ENCODE measurements at places on chromosomes 7 and 10.

- no peak for DNase-seq
Measured at GRCh38 chr7:49631071-49631815, 142.2 kb upstream of the VWC2 start.

DNA sequence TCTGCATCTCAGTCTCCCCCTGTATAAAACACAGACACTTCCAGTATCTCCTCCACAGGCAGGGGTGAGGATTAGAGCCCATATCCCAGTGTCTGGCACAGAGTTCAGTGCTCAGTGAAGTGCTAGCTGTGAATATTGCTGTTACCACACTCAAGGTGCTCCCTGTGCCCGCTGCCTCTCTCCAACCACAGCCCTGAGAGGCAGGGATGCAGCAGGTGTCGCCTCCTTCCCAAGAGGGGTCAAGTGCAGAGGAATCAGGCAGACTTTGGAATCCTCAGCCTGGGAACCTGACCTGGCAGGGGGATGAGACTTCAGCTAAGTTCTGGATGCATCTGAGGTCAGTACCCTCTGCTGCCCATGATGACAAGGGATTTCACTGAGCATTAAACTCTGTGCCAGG lies 163.1 kb downstream of the GFRA1 start:
- no peak for DNase-seq

GRCh38 chr7:76133164-76133775 lies 68.4 kb upstream of the SRRM3 start:
- no peak for DNase-seq

DNA sequence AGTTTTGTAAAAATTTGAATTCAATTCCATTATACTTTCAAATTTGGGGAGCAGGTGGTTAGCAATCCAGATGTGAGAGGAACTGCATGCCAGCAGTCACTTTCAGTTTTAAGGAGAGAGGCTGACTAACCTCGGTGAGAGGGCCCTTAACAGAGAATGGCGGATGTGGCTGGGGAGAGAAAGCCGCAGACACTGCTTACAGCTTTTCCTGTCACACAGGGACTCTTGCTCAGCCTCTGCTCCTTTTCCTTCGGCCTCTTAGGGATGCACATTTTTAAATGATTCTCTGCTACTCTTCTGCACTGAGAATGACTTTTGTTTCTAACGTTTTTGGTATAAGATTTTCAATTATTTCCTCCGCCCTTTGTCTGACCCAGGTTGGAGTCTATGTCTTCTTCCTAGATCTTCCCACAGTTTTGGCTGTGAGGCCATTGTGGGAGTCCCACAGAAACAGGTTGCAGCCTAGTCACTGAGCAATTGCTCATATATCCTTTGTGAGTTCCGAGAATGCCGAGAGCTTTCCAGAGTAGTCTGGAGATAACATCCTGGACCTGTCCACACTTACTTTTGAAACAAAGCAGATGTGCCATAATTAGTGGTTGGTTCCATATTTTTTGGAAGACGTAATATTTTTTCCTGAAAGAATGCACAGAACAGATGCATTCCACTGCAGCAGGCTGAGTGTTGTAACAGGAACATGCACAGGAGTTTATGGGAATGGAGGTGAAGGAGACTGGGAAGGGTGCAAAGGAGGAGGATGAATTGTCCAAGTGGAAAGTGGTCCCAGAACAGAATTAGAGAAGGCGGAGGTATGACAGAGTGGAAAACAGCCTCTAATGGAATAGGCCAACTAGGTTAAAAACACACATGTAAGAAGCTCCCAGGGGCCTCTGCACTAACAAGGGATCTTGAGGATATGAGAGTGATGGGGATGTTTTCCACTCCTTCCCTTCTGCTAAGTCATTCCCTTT lies 168.0 kb upstream of the ZNF32 start:
- DNase-seq: no peak

GRCh38 chr10:114749510-114749909 lies 72.1 kb upstream of the FHIP2A start:
- DNase-seq: no peak

DNA sequence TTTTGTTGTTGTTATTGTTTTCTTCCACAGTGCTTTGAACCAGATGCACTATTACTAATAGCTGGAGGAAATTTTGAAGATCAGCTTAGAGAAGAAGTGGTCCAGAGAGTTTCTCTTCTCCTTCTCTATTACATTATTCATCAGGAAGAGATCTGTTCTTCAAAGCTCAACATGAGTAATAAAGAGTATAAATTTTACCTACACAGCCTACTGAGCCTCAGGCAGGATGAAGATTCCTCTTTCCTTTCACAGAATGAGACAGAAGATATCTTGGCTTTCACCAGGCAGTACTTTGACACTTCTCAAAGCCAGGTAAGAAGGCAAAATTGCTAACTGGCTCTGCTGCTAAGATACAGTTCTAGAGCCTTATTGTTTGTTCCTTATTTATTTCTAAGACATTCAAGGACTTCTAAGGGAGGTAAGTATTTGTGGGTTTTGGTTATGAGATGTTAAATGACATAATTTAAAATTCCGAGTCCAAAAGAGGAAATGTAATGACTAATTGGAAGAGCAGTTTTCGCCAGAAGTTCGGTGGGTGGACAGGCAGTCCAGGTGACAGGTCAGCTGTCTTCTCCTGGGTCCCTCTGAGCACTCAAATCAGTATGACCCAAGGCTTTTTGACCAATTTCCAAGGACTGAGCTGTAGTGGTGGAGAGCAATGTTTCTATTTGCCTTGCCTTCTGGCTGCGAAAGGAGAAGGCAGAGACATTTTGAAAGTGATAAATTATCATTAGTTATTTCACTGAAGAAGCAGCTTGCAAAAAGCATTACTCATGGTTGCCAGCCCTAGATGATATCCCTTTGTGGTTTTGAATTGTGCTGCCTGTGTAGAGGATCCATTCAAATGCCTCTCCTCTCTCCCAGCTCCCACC lies 10.1 kb downstream of the SLC39A12 start:
- no peak for DNase-seq

DNA sequence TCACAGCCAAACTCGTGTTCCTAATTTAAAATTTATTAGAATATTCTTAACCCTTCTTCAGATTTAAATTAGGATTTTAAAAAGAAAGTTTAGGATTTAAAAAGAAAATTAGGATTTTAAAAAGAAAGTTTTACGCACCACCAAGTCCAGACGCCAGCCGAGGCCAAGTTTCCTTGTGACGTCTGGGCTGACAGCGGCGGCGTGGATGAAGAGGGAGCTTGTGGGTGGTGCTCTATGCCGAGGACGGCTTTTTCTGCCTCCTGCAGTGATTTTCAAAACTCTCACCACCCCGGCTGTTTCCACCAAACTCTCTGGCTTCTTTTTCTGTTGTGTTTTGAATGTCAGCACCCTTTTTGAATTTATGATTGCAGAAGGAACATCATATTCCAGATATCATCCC lies 252.9 kb downstream of the DNAJB6 start:
- no peak for DNase-seq

DNA sequence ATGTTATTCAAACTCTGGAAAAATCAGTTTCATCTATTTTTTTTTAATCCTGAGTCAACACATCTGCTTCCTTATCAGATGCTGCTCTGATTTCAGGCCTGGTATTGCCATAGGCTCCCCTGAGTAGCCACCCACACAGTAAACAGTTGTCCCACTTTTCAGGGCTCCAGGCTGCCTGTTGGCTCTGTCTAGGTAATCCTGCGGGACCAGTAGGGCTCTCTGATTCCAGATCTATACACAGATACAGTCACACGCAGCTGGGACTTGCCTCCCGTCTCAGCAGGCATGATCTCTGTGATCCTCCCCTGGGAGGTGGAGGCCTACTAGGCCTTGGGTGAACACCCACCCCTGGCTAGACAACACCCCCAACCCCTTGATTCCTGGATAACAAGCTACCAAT lies 206.1 kb downstream of the CREB5 start:
- DNase-seq: no peak

- no peak for DNase-seq
Measured at GRCh38 chr7:71636329-71636728, 504.4 kb downstream of the GALNT17 start.

GRCh38 chr7:92917230-92917629 lies 80.9 kb upstream of the CDK6 start:
- DNase-seq: no peak

DNA sequence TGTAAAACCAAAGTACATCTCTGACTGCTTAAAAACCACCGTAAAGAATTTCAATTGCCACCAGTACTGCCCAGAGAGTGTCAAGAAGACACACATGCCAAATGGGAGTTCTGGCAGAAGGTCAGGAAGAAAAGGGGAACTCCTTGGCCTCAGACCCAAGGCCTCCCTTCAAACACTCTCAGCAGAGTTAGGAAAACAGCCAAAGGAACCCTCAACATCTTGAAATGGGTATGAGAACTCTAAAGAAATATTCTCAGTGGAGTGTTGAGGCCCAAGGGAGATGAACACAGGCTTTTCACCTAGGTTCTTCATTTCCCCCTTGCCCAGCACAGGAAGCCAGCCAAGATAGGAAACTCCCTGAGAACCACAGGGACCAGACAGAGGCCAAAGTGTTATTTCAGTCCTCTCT lies 96.1 kb upstream of the ASAH2 start:
- DNase-seq: no peak

DNA sequence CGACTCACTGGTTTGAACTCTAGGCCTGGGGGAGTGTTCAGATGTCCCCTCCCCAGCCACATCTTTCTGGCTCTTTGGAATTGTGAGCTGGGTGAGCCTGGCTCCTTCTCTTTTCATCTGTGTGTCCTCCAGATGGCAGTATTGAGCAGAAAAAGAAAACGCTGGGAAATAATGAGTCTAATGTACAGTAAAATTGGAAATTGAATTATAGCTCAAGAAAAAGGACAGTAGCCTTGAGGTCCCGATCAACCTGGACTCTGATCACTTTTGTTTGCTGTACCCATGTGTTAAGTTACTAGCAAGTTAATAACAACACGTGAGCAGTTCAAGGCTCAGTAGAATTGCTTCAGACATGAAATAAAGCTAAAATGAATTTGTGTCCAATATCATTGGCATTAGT lies 77.9 kb downstream of the SNX10 start:
- DNase-seq: peak; percentile 17

GRCh38 chr10:43868952-43869351 lies 220.3 kb upstream of the ZNF32 start:
- no peak for DNase-seq

GRCh38 chr10:4784667-4785333 lies 41.2 kb upstream of the AKR1E2 start:
- DNase-seq: no peak

GRCh38 chr10:21297603-21298383 lies 227.7 kb downstream of the SKIDA1 start:
- no peak for DNase-seq

- DNase-seq: no peak
Measured at GRCh38 chr10:131089861-131090260, 221.7 kb downstream of the TCERG1L start.

DNA sequence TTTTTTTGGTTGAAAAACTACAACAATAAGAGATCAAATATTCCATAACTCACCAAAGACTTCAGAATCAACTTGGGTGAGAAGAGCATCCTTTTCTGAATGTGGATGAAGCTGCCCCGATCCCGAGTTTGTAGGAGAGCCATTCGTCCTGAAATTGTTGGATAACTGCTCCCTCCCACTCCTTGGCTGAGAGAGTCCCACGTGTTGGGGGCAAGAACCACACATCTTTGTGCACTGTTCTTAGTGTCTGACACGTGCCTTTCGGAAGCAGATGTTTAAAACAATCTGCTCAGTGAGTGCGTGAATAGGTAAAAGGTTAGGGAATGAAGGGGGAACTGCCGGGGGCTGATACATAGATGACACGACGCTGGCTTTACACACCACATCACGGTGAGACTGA lies 575.7 kb downstream of the PTPRN2 start:
- DNase-seq: no peak

DNA sequence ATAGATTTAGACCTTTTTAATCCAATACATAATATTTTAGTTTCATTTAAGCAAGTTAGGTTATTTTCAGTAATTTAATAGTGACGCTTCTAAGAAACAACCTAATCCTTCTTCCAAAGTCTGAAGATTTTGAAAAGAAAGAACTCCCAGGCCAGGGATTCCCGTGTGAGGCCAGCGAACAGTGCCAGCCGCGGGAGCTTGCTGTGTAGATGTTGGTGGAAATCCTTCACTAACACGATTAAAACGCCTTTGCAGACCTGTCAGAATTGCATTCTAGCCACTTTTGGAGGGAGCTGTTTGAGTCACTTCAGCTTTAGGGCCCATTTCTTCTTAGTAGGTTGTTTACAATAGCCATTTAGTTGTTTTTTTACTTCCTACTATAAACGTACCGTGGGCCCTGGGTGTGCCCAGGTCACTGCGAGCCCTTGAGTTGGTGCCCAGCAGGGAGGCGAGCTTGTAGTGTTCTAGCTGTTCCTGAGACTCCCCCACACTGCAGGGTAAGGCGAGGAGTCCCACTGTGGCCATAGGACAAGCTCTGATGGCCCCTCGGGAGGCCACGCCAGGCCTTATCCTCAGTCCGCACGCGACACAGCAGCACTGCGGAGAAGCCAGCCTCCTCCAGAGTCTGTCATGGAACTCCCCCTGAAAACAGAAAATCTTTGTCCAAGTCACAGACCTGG lies 32.3 kb downstream of the PPP2R2D start:
- no peak for DNase-seq

- no peak for DNase-seq
Measured at GRCh38 chr10:112985690-112986543, 35.9 kb downstream of the TCF7L2 start.

- no peak for DNase-seq
Measured at GRCh38 chr7:157587805-157588560, 251.2 kb downstream of the DNAJB6 start.

DNA sequence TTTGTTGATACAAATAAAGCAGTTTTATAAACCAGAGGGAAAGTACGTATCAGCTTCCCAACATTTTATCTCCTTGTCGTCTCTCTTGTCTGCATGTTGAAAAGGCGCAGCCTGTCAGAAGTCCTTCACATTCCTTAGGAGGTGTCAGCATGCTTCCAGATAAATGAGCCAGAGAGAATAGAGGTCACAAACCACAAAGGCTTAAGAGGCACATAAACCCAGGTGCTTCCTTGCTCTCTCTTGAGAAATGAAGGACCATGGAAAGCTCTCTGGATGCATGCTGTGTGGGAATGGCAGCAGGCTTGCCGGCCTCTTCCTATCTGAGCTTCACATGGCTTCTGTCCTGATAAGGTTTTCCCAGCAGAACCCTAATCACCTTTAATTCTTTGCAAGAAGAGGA lies 448.5 kb downstream of the XPNPEP1 start:
- DNase-seq: no peak

- DNase-seq: no peak
Measured at GRCh38 chr10:43078986-43079273, 2.1 kb downstream of the RET start.

GRCh38 chr10:102593074-102593803 lies 51.0 kb upstream of the TRIM8 start:
- no peak for DNase-seq

- DNase-seq: peak; percentile 91
Measured at GRCh38 chr7:99562832-99563231, 4.4 kb downstream of the ZNF655 start.

DNA sequence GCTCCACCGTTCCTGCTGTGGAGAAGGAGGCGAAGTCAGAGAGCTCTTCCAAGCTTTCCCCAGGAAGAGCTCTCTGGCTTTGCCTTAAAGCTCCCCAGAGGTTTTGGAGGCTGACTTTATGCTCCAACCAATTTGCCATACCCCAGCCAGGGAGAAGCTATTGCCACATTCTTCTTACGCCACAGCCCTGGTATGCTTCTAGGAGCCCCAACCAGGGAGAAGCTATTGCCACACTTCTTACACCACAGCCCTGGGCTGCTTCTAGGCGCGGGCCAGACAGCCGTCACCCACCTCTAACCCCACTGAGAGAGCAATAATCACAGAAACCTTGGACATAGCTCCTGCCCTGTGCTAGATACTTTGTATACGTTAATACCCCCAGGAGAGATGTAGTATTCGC lies 951 bp downstream of the ELOVL3 start:
- DNase-seq: no peak

- no peak for DNase-seq
Measured at GRCh38 chr10:45398595-45398994, 24.6 kb downstream of the ALOX5 start.

- DNase-seq: no peak
Measured at GRCh38 chr10:30439931-30440330, 5.9 kb downstream of the MAP3K8 start.

Measured in smooth muscle cell of the brain vasculature (primary cell).